Ovary (tissue), 10 donors: ENCODE measurements at places on chromosomes 1 and 21. TPM values are rescaled to one million over a fixed set of nuclear protein-coding genes. Genes with fewer than 3 reads are reported as not detected.

DNA sequence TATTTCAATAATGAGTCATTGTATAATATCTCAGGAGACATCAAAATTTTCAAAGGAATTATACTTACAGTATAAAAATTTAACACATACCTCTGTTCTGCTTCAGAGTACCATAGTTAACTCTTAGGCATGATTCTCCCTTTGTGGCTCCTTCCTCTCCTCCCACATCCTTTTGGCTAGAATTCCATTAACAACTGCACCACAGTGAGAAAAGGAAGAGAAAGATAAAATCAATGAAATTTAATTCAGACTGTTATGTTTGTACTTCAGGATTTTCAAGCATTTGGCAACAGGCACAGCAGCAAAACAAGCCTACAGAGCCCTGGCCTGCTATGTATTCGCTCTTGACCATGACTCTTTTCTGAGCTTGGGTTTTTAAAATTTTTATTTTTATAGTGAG is 57.2 kb upstream of the SGIP1 start:
- DNase-seq: no peak

DNA sequence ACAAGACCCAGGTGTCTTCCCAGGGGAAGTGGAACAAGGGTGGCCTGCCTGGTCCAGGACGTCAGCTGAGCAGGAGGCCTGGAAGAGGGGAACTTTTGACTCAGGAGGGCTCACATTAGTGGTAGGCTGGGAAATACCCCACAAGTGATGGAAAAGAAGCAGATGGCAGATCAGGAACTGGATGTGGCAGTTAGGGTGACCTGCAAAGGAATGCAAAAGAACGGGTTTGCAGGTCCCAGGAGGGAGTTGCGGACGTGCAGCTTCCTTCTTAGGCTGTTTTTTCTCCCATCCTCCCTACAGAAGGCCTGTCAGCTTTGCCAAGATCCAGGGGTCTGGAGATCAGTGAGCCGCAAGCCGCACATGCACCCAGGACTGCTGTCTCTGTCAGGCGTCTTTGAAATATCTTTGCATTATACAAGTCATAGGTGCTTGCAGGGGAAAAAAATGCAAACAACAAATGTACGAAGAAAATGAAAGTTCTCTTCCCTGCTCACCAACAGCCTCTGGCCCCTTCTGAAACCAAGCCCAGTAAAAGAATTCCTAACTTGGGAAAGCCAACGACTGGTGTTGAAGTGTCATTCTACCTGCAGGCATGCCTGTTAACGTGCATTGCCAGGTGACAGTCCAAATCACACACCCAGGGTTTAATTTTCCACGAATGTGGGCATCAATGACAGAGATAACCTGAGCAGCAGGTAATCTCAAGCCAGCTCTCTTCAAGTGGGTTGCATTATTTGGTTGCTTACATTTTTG is 34.4 kb downstream of the NENF start:
- DNase-seq: no peak

GRCh38 chr1:22457345-22457744 is 5.7 kb downstream of the ZBTB40 start:
- no peak for DNase-seq

The KLHL17 gene
- 6.7 TPM for total RNA-seq

DNA sequence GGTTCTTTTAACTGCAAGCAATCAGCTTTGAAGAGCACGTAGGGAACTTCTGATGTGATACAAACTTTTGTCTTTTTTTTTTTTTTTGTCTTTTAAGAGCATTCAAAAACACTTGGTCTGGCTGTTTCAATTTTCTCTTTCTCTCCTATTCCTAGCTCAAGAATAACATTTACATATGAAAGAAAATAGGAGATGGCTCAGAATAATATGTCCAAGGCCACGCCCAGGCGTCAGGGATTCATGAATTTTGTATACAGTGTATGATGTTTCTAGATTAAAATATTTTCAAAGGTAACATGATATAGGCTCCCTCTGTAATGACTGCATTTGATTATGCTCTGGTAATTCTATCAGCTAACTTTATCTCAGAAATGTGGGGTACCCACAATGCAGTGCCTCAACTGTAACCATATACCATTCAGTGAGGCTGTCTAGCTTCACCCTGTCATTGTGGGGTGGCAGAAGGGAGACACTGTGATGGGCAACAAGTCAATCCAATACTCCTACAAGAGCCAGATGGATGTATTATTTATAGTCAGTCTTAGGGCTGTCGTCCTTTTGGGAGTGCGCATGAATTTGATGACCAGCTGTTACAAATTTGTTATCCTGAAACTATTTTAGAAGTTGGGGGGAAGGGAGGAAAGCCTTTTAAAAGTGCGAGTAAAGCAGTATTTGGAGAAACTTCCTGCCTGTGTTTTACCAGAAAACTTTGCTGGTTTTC is 1.5 kb upstream of the AKNAD1 start:
- no peak for DNase-seq

The CFHR1 gene
- not detected for total RNA-seq

GRCh38 chr1:77825131-77825709 is 45.8 kb downstream of the MIGA1 start:
- DNase-seq: no peak

- DNase-seq: no peak
These were observed 61.2 kb downstream of the ST6GALNAC5 start for GRCh38 chr1:76928522-76928921.

GRCh38 chr21:37365517-37366481 is 774 bp upstream of the DYRK1A start:
- DNase-seq: peak; percentile 78

DNA sequence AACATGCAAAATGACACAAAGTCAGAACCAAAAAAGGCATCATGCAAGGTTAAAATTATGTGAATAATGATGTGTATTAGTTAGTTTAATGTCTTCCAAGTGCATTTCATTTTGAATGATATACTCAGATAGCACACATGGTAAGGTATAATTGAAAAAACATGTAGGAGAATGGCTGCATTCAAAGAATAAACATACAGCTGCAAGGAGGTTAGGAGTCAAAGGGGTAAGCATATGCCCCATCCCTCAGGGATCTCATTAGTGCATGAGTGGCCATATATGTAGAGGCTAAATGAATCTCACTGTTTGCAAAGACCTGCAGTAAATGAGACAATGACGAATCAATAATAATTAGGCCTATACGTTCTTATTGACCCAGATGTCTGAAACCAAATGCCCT is 179.7 kb upstream of the HOOK1 start:
- DNase-seq: no peak

The CYP4Z1 gene
- total RNA-seq: 0.27 TPM

GRCh38 chr1:113439277-113439670 is 49.0 kb downstream of the MAGI3 start:
- DNase-seq: no peak

DNA sequence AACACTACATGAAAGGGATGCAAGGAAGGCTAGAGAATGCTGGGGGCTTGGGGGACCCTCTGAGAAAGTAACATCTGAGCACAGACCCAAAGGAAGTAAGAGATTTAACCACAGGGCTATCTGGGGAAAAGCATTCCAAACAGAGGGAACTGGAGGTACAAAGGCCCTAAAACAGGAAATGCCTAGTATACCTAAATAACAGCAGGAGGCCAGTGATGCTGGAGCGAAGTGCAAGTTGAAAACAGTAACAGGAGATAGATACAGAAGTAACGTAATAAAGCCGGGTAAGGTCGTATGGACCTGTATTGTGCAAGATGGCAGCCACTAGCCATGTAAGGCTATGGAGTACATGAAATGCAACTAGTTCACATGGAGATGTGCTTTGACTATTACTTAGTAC is 52.1 kb downstream of the CD34 start:
- no peak for DNase-seq

The PIGC gene
- total RNA-seq: 25.1 TPM

GRCh38 chr1:116491700-116492357 is 79.0 kb downstream of the CD58 start:
- DNase-seq: no peak

DNA sequence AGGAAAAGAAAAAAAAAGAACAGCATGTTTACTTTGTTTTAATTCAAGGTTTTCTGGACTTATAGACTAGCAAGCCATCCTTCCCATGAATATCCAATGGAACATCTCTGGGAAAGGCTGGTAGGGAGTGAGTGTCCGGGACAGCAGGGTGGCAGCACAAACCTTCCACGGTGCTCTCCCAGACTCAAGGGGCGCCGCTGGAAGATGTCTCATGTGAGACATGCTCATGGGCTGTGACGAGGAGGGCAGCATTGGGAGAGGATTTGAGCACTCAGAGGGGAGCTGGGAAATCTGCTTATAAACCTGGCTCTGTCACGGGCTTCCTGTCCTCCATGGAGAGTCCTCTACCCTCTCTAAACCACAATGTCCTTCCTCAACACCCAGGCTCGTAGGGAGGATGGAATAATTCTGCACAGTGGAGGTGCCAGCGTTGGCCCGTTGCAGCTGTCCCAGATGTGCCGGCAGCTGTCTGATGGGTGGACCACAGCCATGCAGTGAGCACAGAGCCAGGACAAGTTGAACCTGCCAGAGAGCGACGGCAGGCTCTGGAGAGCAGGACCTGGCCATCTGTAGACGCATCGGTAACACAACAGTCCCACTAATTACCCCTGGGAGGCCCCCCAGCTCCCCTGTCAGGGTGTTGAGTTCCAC is 100.1 kb upstream of the IGSF21 start:
- no peak for DNase-seq

- no peak for DNase-seq
These were observed 155.3 kb downstream of the ADSS2 start for GRCh38 chr1:244296447-244296846.

GRCh38 chr1:3420218-3420951 is 34.1 kb upstream of the ARHGEF16 start:
- DNase-seq: no peak

- no peak for DNase-seq
These were observed 20.2 kb upstream of the MTR start for GRCh38 chr1:236774926-236775325.

- no peak for DNase-seq
These were observed 163.9 kb downstream of the GABPA start for GRCh38 chr21:25898671-25899070.

DNA sequence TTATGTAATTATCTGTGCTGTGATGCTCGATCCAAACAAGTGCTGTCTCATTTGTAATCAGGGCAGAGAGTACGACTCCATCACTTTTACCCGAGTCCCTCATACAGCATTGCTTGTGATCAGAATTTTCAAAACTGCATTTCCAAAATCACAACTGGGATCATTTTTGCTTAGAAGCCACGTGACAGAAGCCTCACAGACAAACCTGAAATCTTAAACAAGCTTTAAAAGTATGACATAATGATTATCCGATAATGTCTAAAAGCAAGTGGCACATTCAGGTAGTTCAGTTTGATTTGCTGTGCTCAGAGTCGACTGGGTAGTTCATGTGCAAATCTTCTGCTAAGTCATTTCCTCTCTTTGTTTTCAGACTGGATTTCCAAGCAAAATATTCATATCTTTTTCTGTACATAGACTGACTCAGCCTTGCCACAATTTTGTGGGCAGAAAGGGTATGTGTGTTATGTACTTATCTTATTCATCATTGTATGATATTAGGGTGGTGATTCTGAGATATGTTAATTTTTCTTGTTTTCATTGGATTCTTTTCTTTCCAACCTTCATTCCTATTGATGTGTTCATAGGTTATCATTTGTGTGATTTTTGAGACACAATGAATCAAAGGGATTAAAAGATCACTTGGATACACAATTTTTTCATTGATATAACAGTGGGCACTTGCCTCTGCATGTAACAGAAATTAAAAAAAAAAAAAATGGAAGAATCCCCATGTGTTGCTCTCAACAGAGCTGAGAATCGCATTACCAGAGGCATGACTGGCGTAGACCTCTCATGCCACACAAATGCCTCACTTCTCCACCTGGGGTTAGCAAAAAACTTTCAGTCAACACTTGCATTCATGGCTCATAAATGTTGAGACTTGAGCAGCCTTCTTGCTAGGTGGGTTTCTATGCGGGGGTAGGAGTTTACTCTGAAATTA is 355.7 kb downstream of the LTN1 start:
- no peak for DNase-seq

DNA sequence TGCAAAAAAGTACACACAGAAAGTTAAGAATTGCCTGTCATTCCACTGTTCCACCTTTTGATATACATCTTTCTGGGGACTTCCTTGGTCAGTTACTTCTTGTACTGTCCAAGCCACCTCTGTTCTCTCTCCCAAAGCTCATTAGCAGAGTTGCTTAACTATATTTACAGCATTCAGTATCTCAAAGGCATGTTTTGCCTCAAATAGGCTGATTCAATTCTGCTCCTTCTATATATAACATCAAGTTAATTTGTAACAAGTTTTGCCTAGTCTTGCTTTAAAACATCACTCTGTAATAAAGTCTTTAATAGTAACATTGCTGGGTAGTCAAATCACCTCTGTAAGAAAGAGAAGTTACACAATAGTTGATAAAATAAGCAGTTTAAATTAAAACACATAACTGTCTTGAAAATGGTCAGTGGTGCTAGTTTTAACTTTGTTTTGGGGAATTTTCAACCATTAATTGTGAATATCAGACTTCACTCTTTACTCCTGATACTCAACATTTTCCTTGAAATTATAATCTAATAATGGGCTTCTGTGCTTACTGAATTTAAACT is 35.7 kb downstream of the EDARADD start:
- no peak for DNase-seq

The ADAMTS5 gene
- total RNA-seq: 9.2 TPM

The CFHR5 gene
- not detected for total RNA-seq

The LCE1B gene
- not detected for total RNA-seq

GRCh38 chr1:214220891-214221290 is 60.1 kb upstream of the SMYD2 start:
- no peak for DNase-seq

The APH1A gene
- total RNA-seq: 80.0 TPM

- no peak for DNase-seq
These were observed 2.2 kb upstream of the FRRS1 start for GRCh38 chr1:99768524-99769245.

The ADAM30 gene
- not detected for total RNA-seq

GRCh38 chr1:157113106-157113505 is 13.5 kb upstream of the ETV3L start:
- DNase-seq: no peak

The LRRC38 gene
- total RNA-seq: 0.10 TPM

DNA sequence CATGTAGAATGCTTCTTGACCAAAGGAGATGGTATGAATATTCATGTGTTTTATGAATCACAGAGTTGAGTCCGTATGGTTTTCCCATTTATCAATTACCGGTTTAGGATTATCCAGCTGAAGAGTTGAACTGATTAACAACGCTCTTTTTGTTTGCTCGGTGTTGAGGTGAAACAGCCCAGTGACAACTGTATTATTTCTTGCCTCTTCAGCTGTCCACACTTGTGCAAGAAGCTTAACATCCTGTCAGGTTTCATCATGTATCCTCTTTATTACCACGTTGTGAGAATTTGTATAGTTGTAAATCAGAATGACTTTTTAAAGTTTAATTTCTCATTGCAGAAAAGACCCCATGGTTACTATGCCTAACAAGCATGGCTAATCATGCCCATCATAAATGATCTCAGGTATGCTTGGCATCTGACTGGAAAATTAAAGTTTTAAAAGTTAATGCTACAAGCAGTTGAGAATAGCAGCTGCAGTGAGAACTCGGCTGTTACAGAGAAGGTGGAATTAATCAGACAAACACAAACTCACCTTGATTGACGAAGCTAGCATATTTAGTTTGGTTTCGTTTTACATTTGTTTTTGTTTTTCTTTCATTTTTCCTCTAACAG is 563.2 kb upstream of the ADGRL2 start:
- DNase-seq: no peak

The ATP1A2 gene
- 34.0 TPM for total RNA-seq
